Osteoblast (primary cell): ENCODE measurements at places on chromosomes 12 and 14. TPM values are rescaled to one million over a fixed set of nuclear protein-coding genes. Genes with fewer than 3 reads are reported as not detected.

POTEM gene
- not detected in 2 replicates for total RNA-seq

ACSS3 gene
- 22.4 and 35.4 TPM in 2 replicates for total RNA-seq

- DNase-seq: no peak
- H3K36me3 ChIP-seq: no peaks in the 10 kb centered on the region
- no peak overlapping the region for H3K27ac ChIP-seq
- H3K4me1 ChIP-seq: peaks cover 7% of the 10 kb centered on the region
- H3K27me3 ChIP-seq: no peaks in the 10 kb centered on the region
- no peak overlapping the region for H3K4me3 ChIP-seq
Measured at GRCh38 chr14:29806124-29806517, 121.5 kb downstream of the PRKD1 start.

MORN3 gene
- total RNA-seq: 0.88 and 1.4 TPM in 2 replicates

- DNase-seq: no peak
- H3K27ac ChIP-seq: no peak overlapping the region
- no peak overlapping the region for H3K4me3 ChIP-seq
- no peaks in the 10 kb centered on the region for H3K36me3 ChIP-seq
- no peaks in the 10 kb centered on the region for H3K4me1 ChIP-seq
Measured at GRCh38 chr14:72590577-72590976, 303.3 kb downstream of the DPF3 start.

- no peak overlapping the region for H3K4me3 ChIP-seq
- no peak for DNase-seq
- no peaks in the 10 kb centered on the region for H3K27me3 ChIP-seq
- H3K4me1 ChIP-seq: no peaks in the 10 kb centered on the region
Measured at GRCh38 chr12:115785548-115785947, 491.9 kb downstream of the MED13L start.

DNA sequence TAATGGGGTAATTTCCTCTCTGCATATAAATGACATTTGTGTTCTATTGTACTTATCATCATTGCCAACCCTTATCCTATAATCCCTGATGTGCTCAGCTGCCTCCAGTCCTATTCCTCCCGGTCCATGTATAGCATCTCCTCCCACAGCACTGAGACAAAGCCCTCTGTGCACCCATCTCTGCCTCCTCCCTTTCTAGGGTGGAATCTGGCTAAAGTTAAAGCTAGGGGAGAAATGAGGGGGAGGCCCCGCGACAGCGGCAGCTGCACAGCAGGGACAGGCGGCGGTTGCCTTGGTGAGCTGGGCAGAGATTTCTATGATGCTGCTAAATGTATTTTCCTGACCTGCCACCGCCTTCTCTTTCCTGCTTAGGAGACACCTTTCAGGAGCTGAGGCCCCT is 12.8 kb upstream of the ZDHHC22 start:
- H3K27me3 ChIP-seq: peaks cover 18% of the 10 kb centered on the region
- H3K4me3 ChIP-seq: no peak overlapping the region
- H3K4me1 ChIP-seq: peaks cover 3% of the 10 kb centered on the region
- H3K36me3 ChIP-seq: no peaks in the 10 kb centered on the region
- peak; percentile 17 for DNase-seq

DNA sequence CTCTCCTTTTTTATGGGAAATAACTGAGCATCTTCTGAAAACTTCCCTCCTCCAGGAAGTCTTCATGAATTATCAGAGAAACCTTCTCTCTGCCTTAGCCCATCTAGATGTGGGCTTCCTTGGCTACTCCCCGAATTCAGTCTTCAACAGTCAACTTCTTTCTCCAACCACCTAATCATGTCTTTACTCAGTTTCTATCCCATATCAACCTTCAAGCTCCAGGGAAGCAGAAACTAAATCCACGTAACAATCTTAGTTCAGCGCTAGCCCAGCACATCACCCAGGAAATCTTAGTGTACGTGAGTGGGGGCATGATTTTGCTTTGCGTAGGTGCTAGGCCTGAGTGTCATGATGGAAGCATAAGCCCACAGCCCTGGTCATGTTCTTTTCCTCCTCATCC is 12.7 kb upstream of the KRT77 start:
- no peak for DNase-seq
- no peaks in the 10 kb centered on the region for H3K36me3 ChIP-seq
- peaks cover 55% of the 10 kb centered on the region for H3K27me3 ChIP-seq
- H3K27ac ChIP-seq: no peak overlapping the region

DNA sequence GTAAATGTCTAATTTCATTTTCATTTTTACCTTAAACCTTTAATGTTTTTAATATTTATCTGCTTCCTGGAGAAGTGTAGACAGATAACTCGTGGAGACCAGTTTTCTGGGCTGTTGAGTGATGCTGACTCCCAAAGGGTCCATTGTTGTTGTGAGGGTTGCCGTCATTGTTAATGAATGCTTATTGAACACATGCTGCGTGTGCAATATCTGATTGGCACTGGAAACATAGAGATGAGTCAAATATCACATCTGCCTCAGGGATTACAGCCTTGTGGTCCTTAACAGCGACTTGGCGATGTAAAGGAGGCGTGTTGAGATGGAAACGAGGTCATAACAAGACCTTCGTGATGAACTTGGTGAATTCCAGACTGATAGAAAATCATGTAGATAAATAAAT is 85.9 kb downstream of the FBXW8 start:
- no peak for DNase-seq
- peaks cover 2% of the 10 kb centered on the region for H3K4me1 ChIP-seq
- peaks cover 16% of the 10 kb centered on the region for H3K36me3 ChIP-seq

- no peaks in the 10 kb centered on the region for H3K36me3 ChIP-seq
- H3K27me3 ChIP-seq: peaks cover 42% of the 10 kb centered on the region
- DNase-seq: peak; percentile 82
Measured at GRCh38 chr12:48967991-48968390, 3.5 kb downstream of the WNT10B start.

C12orf56 gene
- total RNA-seq: under 0.01 and 0.36 TPM in 2 replicates

- no peaks in the 10 kb centered on the region for H3K27me3 ChIP-seq
- no peak for DNase-seq
- H3K27ac ChIP-seq: peak overlapping the region; percentile 51
- no peak overlapping the region for H3K4me3 ChIP-seq
Measured at GRCh38 chr14:51458563-51458955, 193.2 kb upstream of the FRMD6 start.

- H3K27ac ChIP-seq: no peak overlapping the region
- no peaks in the 10 kb centered on the region for H3K36me3 ChIP-seq
- DNase-seq: no peak
Measured at GRCh38 chr14:50257732-50258131, 26.4 kb upstream of the SOS2 start.

GRCh38 chr12:47276621-47277309 is 197.0 kb upstream of the AMIGO2 start:
- no peaks in the 10 kb centered on the region for H3K36me3 ChIP-seq
- no peaks in the 10 kb centered on the region for H3K27me3 ChIP-seq
- H3K27ac ChIP-seq: peak overlapping the region; percentile 21
- H3K4me1 ChIP-seq: peaks cover 51% of the 10 kb centered on the region
- no peak for DNase-seq

- no peaks in the 10 kb centered on the region for H3K4me1 ChIP-seq
- H3K27me3 ChIP-seq: no peaks in the 10 kb centered on the region
- no peak overlapping the region for H3K4me3 ChIP-seq
- H3K36me3 ChIP-seq: no peaks in the 10 kb centered on the region
Measured at GRCh38 chr14:105897725-105898113, 371.3 kb downstream of the TMEM121 start.

DNA sequence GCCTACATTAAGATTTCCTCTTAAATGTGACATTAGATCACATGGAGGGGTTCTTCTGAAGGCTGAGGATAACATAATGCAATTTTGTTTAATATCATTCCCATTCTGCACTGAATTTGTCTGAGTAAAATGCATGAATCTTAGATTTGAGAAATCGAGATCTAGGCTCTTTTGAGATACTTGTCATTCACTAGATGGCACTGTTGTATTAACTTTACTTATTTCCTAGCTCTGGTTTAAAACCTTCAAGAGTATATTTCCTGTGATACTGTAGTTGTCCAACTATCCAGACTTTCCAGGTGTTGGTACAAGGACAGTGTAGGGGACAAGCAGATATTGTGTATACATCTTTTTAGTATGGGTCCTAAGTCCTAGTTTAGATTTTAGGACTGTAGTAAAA is 91.7 kb upstream of the SEL1L start:
- H3K36me3 ChIP-seq: no peaks in the 10 kb centered on the region
- H3K27ac ChIP-seq: no peak overlapping the region
- DNase-seq: no peak
- no peaks in the 10 kb centered on the region for H3K4me1 ChIP-seq
- H3K27me3 ChIP-seq: no peaks in the 10 kb centered on the region

NKX2-1 gene
- total RNA-seq: not detected in 2 replicates

DNA sequence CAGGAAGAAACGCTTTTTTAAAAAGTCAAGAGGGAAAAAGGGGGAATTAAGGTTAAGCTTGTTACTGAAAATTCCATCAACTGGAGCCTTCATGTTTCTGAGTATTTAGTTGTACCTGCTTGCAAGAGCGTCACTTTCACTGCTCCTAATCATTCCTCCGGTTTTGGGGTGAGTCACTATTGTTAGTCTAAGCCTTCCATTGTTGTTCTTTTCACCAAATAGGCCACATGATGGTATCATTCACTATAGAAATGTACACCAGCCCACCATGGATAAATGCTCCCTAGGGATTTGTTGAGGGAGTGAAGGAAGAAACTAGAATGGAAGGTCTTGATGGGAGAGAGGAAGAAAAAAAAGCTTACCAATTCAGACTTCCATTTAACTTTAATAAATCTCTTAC is 3.0 kb downstream of the IL22 start:
- no peak overlapping the region for H3K27ac ChIP-seq
- no peaks in the 10 kb centered on the region for H3K36me3 ChIP-seq
- no peak for DNase-seq

GRCh38 chr12:7472060-7472459 is 28.1 kb upstream of the CD163L1 start:
- no peak overlapping the region for H3K4me3 ChIP-seq
- no peak overlapping the region for H3K27ac ChIP-seq
- no peak for DNase-seq
- H3K36me3 ChIP-seq: no peaks in the 10 kb centered on the region

DNA sequence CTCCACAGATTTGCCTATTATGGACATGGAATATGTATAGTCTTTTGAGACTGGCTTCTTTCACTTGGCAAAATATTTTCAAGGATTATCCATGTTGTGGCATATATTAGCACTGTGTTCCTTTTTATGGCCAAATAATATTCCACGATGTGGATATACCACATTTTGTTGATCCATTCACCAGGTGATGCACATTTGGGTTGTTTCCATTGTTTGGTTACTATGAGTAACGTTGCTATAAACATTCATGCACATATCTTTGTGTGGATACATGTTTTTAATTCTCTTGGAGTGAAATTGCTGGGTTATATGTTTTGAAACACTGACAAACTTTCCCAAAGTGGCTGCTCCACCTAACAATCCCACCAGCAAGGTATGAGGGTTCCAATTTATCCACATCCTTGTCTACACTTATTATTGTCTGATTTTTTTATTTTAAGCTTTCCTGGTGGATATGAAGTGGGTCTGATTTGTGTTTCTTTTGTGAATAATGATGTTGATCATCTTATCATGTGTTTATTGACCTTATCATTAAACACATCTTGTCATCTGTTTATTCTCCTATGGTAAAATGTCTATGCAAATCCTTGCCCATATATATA is 116.2 kb upstream of the FRMD6 start:
- H3K4me1 ChIP-seq: peaks cover 40% of the 10 kb centered on the region
- H3K27me3 ChIP-seq: no peaks in the 10 kb centered on the region
- no peaks in the 10 kb centered on the region for H3K36me3 ChIP-seq
- no peak for DNase-seq
- no peak overlapping the region for H3K27ac ChIP-seq
- H3K4me3 ChIP-seq: no peak overlapping the region

DNA sequence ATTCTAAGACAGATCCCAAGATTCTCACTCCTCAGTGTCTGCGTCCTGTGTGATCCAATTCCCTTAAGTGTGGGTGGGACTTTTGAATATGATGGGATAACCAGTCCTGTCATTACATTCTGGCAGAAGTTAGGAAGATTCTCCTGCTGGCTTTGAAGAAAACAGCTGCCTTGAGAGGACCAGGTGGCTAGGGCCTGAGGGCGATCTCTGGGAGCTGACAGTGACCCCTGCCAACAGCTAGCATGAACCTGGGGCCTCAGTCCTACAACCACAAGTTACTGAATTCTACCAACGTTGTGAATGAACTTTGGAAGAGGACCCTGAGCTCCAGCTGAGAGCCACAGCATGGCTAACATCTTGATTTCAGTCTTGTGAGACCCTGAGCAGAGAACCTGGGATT is 44.3 kb upstream of the HMGA2 start:
- H3K27ac ChIP-seq: no peak overlapping the region
- DNase-seq: no peak
- no peaks in the 10 kb centered on the region for H3K36me3 ChIP-seq
- H3K27me3 ChIP-seq: no peaks in the 10 kb centered on the region
- peaks cover 21% of the 10 kb centered on the region for H3K4me1 ChIP-seq
- no peak overlapping the region for H3K4me3 ChIP-seq

GRCh38 chr12:96419576-96420276 is 19.5 kb upstream of the CDK17 start:
- H3K4me1 ChIP-seq: peaks cover 37% of the 10 kb centered on the region
- peaks cover 4% of the 10 kb centered on the region for H3K36me3 ChIP-seq
- H3K27me3 ChIP-seq: no peaks in the 10 kb centered on the region
- peak overlapping the region; percentile 78 for H3K27ac ChIP-seq
- H3K4me3 ChIP-seq: no peak overlapping the region

DNA sequence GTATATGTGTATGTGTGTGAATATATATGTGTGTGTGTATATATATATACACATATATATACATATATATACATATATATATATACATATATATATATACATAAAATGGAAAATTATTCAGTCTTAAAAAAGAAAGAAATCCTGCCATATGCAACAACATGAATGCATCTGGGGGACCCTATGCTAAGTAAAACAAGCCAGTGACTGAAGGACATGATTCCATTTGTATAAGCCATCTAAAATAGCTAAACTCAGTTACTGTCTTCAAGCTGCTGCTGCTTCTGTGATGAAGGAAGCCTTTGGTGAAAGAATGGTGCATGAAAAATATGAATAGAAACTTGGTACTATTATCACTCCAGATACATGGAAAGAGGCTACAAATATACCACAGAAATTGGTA is 118.6 kb downstream of the ATXN7L3B start:
- H3K36me3 ChIP-seq: no peaks in the 10 kb centered on the region
- H3K4me3 ChIP-seq: no peak overlapping the region
- no peak for DNase-seq
- H3K27ac ChIP-seq: no peak overlapping the region
- no peaks in the 10 kb centered on the region for H3K27me3 ChIP-seq

GRCh38 chr14:23154964-23155587 is 28.4 kb downstream of the SLC7A8 start:
- H3K4me3 ChIP-seq: peak overlapping the region; percentile 24
- peak; percentile 97 for DNase-seq
- no peaks in the 10 kb centered on the region for H3K27me3 ChIP-seq
- peak overlapping the region; percentile 78 for H3K27ac ChIP-seq

- no peak for DNase-seq
- no peaks in the 10 kb centered on the region for H3K36me3 ChIP-seq
- H3K4me1 ChIP-seq: no peaks in the 10 kb centered on the region
Measured at GRCh38 chr14:29851397-29851796, 76.2 kb downstream of the PRKD1 start.

- no peak for DNase-seq
- H3K4me1 ChIP-seq: no peaks in the 10 kb centered on the region
- H3K27ac ChIP-seq: no peak overlapping the region
- H3K27me3 ChIP-seq: no peaks in the 10 kb centered on the region
Measured at GRCh38 chr12:130495156-130495555, 157.5 kb downstream of the PIWIL1 start.

- H3K4me3 ChIP-seq: peak overlapping the region; percentile 86
- H3K4me1 ChIP-seq: peaks cover 23% of the 10 kb centered on the region
Measured at GRCh38 chr14:101809671-101810514, 48.4 kb downstream of the PPP2R5C start.
